ENCODE measurements at places on chromosomes 7 and 10. TPM values are rescaled to one million over a fixed set of nuclear protein-coding genes. Genes with fewer than 3 reads are reported as not detected.

DNA sequence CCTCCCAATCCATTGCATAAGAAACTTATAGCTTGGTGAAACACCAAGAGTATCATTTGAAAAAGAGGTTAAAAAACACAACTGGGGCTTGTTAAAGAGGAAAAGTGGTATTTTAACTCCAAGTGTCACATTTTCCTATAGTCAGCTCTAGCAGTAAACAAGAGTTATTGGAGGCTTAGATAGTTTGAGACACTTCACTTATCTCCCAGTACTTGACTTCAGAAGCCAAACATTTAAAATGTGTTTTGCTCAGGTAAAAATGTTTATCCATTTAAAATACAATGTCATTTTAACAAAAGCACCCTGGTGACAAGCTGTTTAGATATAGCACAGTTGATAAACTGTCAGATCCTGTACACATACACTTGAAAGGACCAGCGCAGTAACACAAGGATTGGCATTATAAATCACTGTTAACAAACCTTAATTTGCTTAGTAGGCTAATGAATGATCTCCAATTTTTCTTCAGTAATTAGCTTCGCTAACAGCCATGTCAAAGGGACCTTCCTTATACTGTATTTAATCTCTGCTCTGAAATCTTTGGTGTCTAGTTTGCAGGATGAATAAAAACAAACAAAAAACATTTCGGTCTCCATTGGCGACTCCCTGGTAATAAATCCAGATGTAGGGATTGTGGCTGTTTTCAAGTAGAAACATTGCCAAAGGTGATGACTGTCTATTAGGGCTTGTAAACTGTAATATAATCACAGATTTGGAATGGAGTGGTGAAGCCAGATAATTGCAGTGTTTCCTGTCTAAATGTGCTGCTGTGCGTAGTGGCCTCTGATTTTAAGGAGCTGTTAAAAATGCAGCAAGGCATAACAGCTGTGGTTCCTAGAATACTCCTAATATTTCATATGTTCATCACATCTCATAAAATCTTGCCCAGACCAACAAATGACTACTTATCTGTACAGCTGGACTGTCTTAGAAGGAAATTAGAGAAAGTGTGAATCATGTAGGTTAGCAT, 545.1 kb downstream of the AUTS2 start:
- no peak for DNase-seq

- peak; percentile 94 for DNase-seq
Observed at GRCh38 chr10:133261726-133262325, 14.8 kb downstream of the ADAM8 start.

DNA sequence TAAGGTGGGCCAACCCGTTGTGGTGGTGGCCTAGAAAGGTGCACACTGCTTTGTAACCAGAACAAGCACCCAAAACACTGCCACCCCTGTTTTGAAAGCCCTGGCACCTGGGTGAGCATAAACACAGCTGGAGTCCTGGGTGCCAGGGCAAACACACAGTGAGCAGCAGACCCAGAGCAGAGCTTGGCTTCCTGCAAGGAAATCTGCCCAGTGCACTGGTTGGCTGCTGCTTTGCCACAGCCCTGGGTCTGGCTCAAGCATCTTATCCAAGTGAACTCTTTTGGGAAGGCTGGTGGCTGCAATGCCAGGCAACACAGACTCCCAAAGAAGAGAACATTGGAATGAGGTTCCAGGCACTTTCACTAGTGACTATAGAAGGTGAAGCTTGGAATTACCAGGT, 145.5 kb upstream of the PDE1C start:
- no peak for DNase-seq

- no peak for DNase-seq
Observed at GRCh38 chr7:114086537-114086913, 167.7 kb upstream of the PPP1R3A start.

GRCh38 chr7:155882596-155882995, 70.3 kb upstream of the SHH start:
- no peak for DNase-seq

DNA sequence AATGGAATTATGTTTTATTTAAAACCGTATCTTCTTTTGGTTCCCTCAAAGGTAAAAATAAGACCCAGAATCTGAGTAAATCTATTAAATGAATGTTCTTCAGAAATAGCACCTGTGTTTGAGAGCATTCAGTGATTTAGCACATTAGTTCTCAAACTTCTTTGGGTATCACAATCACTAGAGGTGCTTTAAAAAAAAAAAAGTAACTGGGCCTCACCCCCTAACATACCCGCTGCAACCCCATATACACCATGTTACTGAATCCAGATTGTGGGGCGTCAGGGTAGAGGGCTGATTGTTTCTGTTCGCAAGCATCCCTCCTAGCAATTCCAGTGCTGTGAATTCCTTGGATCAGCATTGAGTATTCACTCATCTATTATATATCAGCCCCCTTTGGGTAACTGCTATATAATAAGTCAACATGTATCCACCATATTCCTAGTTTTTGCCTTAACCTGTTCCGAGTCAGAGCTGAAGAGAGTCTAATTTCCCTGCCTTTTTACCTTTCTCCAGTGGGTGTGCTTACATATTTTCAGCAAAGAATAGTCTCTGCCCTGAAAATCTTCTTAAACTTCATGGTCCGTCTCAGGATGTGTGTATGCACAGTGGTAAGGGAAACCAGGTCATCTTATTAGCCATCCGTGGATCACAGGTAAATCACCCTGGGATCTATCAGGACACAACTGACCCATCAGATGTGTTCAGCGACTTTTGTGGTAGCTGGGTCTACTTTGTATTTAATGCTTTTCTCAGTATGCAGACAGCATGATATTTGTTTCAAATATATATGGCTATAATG, 40.2 kb downstream of the CALML5 start:
- no peak for DNase-seq

GRCh38 chr10:97075961-97076525, 109.7 kb downstream of the SLIT1 start:
- DNase-seq, result no peak

DNA sequence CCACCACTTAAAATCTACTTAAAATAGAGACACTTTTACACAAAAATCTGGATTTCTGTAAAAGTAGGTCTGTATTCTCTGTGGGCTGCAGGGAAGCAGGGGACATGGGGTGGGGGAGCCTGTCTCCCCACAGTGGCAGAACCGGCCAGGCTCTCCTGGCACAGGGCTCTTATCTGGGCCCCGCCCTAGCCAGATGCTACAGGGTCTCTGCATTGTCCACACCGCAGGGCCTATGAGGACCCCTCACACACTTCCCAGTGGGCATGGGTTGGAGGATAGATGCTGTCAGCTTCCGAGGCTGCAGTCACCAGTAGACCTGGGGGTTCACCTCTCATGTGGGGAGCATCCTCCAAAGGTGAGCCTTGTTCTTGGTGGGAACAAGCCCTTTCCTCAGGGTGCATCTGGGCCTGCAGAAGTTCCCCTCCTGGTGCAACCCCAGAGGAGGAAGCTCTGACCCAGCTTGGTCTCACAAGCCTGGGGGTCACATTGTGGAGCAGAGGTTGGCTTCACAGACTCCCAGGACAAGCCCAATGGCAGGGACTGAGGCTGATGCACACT, 15.4 kb upstream of the MYL7 start:
- DNase-seq, result no peak

DNA sequence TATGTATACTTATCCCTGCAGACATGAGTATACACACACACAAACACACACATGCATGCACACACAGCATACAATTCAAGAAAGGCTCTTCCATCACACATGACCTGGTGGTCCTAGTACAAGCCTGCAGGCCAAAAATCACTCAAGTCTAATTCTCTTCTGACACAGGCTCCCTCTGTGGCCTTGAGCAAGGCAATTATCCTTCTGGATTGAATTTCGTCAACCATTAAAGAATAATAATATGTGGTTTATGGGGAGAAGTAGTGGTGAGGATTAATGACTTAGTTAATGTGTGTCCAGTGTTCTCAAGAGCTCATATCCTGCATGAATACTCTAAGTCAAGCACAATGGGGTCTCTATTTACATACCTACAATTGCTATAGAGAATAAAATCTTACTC, 161.8 kb upstream of the KIAA1217 start:
- no peak for DNase-seq

- DNase-seq, result no peak
Observed at GRCh38 chr7:123797673-123798531, 47.1 kb upstream of the HYAL4 start.

DNA sequence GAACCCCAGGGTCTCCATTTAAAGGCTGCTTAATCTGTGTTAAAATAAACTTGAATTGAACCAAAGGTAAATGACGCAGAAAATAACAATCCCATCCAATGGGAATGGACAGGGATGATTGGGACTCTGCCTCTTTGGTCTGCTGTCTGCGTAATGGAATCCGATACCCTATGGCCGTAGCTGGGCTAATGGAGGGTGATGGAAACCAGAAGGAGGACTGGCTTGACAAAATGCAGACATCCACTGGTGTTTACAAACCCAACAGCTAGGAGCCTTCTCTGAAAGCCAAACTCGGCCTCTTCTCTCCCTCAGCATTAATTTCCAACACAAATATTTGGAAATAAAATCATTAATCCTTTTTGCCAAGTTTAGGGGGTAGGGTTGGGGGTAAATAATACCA, 162.2 kb upstream of the CHST15 start:
- no peak for DNase-seq

DNA sequence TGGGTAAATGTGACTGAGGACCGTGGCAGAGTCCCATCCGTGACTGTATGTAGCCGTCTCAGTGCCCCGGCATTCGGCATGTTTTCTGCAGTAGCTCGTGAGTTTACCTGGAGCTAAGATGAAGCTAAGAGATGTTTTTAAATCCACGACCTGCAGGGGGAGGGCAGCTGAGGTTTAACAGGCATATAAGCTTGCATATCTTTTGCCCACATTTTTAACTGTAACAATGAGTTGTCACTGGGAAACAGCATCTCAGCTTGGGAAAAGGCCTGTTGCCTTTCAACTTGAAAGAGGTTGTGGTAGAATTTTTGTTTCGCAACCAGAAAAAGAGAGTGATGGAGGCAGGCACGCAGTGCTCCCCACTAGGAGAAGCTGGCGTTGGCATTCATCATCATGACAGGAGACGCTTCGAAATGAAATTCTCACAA, 77.7 kb downstream of the CELF2 start:
- DNase-seq, result no peak

TFEC gene
- 1.6 TPM for total RNA-seq

OR2A7 gene
- 0.91 TPM for total RNA-seq

DNAJC12 gene
- total RNA-seq, result 12.3 TPM

AS3MT gene
- 5.8 TPM for total RNA-seq

IFIT1B gene
- total RNA-seq, result 0.82 TPM
